ENCODE measurements at places on chromosomes 12 and 14.

DNA sequence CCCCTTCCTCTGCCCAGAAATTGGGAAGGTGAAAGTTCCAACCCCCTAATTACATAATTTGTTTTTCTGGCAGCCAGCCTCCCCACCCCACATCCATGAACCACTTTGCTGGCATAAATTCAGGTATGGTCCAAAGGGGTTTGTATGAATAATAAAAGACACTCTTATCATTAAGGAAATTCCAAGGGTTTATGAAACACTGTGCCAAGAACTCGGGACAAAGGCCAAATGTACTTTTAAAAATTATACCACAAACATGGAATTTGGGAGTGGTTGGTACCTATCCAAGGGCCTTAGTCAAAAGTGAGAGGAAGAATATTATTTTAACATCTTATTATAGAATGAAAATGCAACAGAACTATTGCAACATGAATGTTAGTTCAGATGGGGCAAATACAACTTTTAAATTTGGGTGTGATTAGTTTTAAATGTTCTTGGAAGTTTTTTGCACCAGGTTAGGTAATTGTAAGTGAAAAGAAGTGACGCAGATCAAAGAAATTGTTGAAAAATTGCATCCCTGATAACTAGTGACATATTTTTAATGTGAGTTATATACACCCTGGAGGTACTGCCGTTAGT, 217.8 kb downstream of the TMEM117 start:
- DNase-seq: no peak

GRCh38 chr14:93008381-93008780, 85.4 kb downstream of the CHGA start:
- DNase-seq: no peak

DNA sequence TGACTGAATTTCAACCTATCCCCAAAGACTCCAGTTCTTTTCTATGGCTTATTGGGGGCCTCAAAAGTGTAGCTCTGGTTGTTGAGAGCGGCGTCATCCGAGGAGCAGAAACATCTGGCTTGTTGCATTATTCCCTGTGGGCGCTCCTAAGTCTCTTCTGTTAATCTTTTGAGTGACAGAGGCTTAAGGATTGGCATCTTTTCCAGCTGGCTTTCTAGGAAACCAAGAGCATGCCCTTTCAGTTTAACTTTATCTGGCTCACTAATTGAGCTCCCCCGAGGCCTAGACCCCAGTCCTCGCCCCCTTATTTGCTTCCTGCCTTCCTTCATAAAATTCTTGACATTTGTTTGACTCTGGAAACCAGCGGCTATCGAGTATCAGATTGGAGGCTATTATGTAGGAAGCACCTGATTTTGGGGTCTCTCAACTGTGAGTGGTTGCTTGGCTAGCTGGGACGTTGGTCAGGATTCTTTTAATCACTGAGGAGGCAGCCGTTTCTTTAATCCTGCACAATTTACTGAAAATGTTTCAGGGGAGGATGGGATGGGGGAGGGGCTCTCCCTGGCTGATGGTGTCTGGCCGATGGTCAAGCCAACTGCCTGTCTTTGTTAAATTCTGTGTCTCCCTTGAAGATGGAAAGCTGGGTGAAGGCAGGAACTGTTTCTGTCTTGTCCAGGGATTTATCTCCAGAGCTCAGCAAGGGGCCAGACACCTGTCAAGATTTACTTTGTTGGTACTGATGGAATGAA, 3.1 kb downstream of the SMOC1 start:
- DNase-seq: no peak

DNA sequence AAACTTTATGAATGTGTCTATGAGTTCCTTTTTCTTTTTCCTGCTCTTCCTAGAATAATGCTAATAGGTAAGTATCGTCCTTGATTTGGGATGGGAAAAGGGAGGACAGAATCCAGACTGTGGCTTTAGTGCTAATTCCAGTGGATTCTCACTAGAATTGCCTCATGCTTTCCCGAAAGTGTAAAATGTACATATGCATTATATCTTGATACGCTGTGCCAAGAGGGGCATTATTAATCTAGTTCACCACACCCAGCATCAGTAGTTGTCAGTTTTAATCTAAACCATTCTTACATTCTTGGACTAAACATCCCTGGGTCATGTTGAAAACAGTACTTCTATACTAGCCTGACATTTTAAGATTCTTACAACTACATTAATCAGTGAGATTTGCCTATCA, 49.3 kb downstream of the GCH1 start:
- no peak for DNase-seq

GRCh38 chr12:54306925-54307741, 6.3 kb upstream of the NFE2 start:
- DNase-seq: no peak

DNA sequence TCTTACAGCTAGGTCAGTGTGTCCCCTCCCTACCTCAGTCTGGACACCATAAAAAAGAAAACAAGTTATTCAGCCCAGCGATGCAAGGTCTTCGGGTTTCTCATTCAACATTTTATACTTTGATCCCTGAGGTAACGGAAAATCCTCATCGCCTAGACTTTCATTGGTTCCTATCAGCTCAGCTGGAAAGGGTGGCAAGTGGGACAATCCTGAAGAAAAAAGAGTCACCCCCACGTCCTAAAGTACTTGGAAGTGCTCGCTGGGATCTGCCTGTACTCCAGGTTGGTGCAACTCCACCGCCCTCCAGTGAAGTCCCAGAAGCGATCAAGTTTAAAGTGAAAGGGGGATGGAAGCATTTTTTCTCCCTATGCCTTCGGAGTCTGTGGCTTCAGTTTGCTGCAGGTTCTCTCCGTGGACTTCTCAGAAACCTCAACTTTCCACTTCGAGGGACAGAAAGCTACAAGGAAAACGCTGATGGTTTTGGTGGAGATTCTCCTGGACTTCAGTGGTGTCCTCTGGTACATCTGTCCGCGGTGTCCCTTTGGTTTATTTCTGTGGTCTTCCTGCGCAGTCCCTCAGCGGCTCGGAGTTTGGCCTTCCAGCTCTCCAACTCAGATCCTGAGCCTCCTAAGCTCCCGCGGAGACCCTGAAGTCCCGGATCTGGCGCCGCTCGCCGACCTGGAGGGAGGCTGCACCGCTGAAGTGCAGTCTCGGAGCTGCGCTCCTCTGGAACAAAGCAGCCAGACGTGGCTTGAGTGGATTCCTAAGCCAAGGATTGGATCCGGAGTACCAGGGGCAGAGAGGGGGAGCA, 1.8 kb upstream of the LRFN5 start:
- no peak for DNase-seq

DNA sequence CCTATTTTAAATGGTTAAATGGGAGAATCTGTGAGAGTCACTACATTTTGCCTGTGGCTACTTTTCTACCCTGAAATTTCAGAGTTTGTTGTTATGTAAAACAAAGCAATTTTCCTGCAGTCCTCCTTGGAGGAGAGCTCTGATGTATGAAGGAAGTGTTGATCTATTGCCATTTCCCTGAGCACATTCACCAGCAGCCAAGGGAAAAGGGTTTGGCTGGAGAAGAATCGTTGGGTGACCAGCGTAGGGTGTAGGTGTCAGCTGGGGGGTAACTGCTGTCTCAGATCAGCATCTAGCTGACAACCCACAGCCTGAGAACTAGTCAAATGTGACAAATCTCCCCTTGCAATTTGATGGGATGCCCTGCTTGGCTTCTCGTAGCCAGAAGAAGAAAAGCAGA, 230.5 kb downstream of the PDZRN4 start:
- DNase-seq: no peak

GRCh38 chr14:99201351-99202073, 70.5 kb downstream of the BCL11B start:
- no peak for DNase-seq

DNA sequence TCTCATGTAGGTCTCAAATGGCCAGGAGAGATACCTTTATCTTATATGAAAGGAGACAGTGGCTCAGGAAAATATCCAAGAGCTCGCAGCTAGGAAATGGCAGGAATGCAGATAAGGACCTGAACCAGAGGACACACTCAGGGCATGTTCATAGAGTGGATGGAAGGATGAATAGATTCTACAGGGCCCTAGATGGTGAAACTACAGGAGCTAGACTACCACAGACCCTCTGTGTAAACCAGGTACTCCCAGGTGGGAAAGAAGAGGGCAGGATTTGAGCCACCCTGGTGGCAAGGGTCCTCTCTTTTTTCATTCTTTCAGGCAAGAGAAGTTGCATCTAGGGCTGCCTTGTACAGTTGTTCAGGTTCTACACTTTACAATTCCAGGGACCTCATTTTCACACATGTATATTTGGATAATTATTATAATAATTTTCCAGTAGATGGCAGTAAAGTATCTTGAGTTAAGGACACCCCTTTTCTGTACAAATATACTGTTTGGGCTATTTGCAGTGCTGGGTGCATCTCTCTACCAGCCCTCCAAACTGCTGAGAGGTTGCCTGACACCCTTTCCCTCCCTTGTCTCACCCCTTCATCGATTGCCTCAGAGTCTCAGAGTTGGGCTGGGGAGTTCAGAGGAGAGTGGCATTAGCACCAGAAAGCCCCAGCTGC, 10.5 kb upstream of the ZDHHC22 start:
- no peak for DNase-seq

DNA sequence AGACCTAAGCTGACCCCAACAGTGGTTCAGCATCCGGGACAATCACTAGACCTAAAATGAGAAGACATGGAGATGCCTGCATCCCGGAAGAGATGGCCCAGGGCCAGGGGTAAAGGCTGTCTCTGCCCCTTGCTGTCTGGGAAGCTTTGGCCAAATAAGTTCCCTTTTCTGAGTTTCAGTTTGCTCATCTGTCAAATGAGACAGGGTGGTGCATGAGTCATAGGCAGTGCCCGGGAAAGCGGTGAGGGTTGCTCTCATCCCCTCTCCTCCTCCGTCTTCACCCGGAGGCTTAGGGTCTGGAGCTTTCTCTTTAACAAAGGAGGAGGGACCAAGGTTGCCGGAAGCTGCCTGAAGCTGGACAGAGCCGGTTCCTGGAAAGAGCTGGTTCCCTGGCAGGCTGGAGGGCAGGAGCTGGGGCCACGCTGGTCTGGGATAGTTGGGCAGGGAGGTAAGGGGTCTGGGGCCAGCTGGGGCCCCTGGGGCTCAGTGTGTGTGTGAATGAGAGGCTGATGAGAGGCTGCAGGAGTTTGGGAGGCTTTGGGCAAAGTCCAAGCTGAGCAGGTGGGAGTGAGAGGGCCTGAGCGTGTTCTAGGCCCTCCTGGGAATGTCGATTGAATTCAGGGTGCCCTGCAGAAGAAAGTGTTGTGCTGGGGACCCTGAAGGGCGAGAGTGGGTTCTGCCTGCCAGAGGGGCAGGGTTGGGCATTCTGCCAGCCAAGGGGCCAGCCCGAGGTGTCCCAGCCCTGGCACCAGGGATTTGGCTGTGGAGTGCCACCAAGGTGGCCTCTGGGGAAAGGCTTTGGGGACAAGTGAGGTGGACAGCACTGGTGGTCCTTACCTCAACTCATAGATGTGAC, at the start of gene SDSL:
SDSL (plus strand) TSS at position 351 of the 856 bp plus-strand sequence. CDS start 5,603 bp downstream, outside the sequence.
- no peak for DNase-seq

GRCh38 chr14:68451696-68452373, 341.0 kb downstream of the ZFP36L1 start:
- DNase-seq: no peak

- DNase-seq: no peak
Observed at GRCh38 chr12:93373961-93374656, 3.6 kb upstream of the NUDT4 start.

DNA sequence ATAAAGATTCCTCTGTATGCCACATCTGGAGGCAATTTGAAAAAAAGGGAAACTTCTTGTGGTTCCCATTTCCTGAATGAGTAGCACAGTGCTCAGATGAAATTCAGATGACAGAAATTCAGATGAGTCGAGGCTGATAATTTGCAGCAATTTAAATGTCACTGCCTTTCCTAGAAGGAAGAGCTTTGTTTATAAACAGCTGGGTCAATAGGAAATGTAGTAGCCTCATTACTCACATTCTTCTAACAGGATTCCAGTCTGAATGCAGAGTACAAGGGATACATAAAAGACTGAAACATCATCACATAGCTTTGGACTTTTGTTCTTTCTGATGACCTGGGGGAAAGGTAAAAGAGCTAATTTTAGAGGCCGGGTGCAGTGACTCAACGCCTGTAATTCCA, 11.3 kb upstream of the DACT1 start:
- DNase-seq: no peak

- no peak for DNase-seq
Observed at GRCh38 chr14:49553106-49553505, 33.1 kb downstream of the RPS29 start.

DNA sequence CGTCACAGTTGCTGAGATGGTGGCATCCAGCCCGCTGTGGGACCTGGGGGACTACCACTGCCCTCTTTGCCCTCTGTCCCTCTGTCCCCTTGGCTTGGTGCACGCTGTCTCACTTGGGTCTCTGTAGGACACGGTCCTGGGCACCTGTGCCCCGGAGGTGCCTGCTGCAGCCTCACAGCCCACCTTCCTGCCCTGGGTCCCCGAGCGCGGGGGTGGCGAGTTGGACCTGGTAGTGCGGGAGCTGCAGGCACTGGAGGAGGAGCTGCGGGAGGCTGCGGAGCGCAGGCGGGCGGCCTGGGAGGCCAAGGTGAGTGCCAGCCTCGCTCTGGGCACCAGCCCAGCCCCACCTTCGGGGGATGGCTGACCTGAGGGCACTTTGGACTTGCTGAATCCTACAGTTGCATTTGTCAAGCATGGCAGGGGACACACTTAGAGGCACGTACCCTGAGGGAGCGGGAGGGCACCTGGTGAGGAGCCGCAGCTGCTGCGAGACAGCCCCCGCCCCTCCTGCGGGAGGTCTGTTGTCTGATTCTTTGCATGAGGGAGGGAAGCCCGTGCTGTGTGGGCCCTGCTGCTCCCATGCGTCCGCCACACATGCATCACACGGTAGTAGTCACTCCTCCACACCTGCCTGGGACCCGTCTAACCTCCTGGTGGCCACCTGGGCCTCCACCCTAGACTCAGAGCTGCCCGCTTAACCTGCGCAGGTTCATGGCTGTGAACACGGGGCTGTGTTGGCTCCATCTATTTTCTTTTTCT, 6.8 kb downstream of the TEDC1 start:
- DNase-seq: no peak

GRCh38 chr12:124394462-124395128, 99.7 kb downstream of the RFLNA start:
- DNase-seq: no peak

- DNase-seq: no peak
Observed at GRCh38 chr14:93936245-93936644, 9.1 kb downstream of the FAM181A start.

GRCh38 chr12:87651670-87652425, 377.4 kb downstream of the C12orf50 start:
- DNase-seq: no peak

DNA sequence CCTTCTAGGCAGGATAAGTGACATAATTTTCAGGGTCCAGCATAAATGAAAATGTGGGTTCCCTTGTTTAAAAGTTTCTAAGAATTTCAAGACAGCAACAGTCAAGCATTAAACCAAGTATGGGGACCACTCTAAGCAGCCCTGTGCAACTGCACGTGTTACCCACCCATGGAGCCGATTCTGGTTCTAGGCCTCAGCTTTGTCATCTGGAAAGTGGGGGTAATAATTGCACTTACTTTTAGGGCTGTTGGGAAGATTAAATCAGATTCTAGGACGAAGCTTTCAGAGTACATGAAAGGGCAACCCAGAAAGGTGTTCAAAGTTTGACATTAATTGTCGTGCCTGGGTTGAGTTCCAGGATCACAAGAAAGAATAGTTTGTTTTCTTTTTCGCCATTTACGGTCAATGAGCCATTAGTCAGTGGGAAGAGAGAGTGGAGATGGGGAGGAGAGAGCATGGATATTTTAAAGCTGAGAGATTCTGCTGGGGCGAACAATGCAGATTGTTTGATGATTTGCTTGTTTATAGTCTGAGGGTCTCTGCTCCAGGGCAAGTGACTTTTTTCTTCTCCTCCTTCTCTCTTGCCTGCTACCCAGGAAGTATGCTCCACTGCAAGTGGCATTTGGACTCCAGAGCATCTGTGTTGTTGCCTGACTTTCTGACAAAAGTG, 10.7 kb upstream of the PPFIBP1 start:
- DNase-seq: no peak

GRCh38 chr12:50106907-50107306, 3.1 kb downstream of the GPD1 start:
- DNase-seq: no peak

Measured in activated T-helper 1 cell treated with Interleukin-2 at 50 U/mL for 16 hours (primary cell).